ENCODE measurements at places on chromosomes 4 and X.
A peak's percentile ranks its signal among the peaks of the same experiment; 100 is the strongest.

GRCh38 chr4:183395395-183395794 is 49.0 kb upstream of the CDKN2AIP start:
- no peak for DNase-seq

GRCh38 chrX:129833153-129833990 is 10.3 kb downstream of the ZDHHC9 start:
- DNase-seq, result no peak

- DNase-seq, result no peak
Observed at GRCh38 chr4:165874791-165875371, 1.8 kb downstream of the TLL1 start.

DNA sequence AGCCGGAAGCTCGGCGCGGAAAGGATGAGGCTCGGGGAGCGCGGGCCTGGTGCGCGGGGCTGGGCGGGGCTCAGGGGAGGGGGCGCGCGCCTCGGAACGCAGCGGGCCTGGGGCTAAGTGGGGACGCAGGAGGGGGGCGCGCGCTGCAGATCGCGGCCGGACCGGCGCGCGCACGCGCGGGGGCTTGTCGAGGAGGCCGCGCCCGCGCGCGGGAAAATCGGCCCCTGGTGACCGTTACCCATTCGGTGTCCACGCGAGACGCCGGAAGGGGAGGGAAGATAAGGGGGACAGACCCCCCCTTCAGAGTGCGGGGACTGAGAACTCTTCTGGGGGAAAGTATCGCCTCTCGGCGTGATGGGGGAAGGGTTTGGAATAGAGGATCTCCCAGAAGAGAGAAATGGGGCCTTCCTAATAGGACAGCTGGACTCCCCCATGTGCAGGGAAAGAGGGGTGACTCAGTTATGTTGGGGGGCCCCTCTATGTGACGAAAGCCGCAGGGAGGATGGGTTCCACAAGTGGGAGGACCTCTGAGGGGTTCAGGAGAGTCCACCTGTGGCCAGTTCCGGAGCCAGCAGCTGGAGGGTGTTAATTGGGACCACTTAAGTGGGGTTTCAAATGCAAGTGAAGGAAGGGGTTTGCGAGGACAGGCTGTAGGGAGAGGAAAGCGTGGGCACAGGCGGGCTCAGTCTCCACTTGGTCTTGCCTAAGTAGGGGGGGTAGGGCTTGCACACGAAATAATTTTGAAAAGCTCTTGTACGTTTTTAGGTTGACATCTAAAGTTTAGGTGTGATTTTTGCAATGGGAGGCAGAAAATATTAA is 584 bp downstream of the SUV39H1 start:
- no peak for DNase-seq

- peak; percentile 26 for DNase-seq
Observed at GRCh38 chr4:88630756-88631155, 38.5 kb downstream of the HERC3 start.

GRCh38 chr4:53748328-53748772 is 157.1 kb upstream of the LNX1 start:
- no peak for DNase-seq

DNA sequence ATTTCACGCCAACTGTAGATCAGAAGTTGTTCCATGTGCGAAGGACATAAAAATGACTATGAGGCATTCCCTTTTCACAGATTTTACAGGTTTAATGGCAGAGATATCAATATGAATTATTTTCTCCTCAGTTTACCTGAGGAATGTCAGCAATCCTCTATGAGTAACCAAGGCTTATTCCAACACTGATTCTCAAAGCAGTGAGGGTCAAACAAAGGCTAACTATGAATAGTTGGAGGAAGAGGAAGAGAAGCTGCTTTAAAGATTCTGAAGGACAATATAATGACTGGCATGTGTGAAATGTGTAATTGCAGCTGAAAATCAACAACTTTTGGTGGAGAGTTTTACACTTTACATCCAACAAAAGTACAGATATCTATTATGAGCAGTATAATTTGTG is 29.1 kb downstream of the NAF1 start:
- no peak for DNase-seq

- no peak for DNase-seq
Observed at GRCh38 chr4:56863441-56864139, 42.1 kb upstream of the SPINK2 start.

GRCh38 chr4:11514003-11514402 is 85.3 kb upstream of the HS3ST1 start:
- no peak for DNase-seq

DNA sequence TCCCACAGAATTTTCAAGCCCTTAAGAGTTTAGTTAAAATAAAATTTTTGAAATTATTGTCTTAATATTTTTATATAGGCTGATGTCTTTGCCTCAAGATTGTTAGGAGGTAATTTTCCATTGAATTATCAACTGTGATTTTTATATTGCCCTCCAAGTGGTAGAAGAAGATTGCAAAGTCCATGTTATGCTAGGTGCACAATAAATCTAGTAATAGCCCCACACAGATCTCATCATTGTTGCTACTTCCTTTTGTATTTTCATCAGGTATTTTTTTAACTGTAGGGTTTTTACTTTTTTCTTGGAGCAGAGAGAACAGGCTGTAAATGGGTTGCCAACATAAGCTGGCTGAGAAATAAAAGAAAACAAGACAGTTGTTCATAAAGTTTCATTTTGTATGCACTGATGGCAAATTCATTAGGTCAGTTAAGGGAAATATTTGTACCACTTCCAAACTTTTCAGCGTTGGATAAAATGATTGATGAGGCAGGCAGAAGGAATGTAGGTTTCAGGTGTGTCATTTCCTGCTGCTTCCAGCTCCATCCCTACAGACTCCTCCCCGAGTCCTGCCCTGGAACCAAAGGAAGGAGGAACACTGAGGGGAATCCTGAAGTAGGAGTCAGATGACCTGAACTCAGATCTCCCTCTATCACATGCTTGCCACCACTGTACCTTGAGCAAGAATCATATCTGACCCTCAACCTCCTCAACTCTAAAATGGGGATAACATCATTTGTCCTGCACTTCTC is 105.5 kb downstream of the PRRG1 start:
- DNase-seq, result peak; percentile 6

- no peak for DNase-seq
Observed at GRCh38 chrX:96147681-96148080, 537.0 kb upstream of the DIAPH2 start.

DNA sequence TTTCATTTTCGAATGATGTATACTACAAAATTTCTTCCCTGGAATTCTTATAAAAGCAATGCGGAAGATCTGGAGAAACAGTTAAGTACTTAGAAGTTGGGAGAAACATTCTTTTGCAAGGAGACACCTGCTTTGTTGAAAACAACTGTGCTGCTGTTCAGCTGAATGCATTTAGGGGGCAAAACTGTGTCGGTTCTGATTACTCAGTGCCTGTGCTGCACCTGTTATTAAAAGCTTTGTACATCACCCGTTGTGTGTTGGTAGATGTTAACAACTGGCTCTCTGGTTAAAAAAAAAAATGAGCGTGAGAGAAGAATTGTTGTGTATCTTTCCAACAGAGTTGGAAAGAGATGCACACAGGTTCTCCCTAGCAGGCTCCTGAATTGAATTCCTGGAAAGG is 184.1 kb upstream of the HHIP start:
- no peak for DNase-seq

- DNase-seq, result no peak
Observed at GRCh38 chr4:38955957-38956356, 76.3 kb downstream of the TMEM156 start.

Data from fibroblast of skin of left biceps (primary cell).